ENCODE measurements at places on chromosomes 4 and X. TPM values are rescaled to one million over a fixed set of nuclear protein-coding genes. Genes with fewer than 3 reads are reported as not detected.

ZCCHC12 gene
- 1.1 TPM for total RNA-seq

CABS1 gene
- total RNA-seq, result not detected

SLC34A2 gene
- total RNA-seq, result 1,719 TPM

FGA gene
- total RNA-seq, result 4.3 TPM

EVC2 gene
- total RNA-seq, result 4.0 TPM

DTHD1 gene
- total RNA-seq, result 6.8 TPM

TMSB4X gene
- total RNA-seq, result 3,493 TPM

PRSS12 gene
- 27.2 TPM for total RNA-seq

RBMXL3 gene
- not detected for total RNA-seq

CENPVL1 gene
- not detected for total RNA-seq

PNMA5 gene
- total RNA-seq, result not detected

MTMR8 gene
- 2.5 TPM for total RNA-seq

USP17L29 gene
- not detected for total RNA-seq

All from upper lobe of left lung (tissue), 6 donors.